Kidney capillary endothelial cell (primary cell): ENCODE measurements at places on chromosomes 4 and X.
A peak's percentile ranks its signal among the peaks of the same experiment; 100 is the strongest.

DNA sequence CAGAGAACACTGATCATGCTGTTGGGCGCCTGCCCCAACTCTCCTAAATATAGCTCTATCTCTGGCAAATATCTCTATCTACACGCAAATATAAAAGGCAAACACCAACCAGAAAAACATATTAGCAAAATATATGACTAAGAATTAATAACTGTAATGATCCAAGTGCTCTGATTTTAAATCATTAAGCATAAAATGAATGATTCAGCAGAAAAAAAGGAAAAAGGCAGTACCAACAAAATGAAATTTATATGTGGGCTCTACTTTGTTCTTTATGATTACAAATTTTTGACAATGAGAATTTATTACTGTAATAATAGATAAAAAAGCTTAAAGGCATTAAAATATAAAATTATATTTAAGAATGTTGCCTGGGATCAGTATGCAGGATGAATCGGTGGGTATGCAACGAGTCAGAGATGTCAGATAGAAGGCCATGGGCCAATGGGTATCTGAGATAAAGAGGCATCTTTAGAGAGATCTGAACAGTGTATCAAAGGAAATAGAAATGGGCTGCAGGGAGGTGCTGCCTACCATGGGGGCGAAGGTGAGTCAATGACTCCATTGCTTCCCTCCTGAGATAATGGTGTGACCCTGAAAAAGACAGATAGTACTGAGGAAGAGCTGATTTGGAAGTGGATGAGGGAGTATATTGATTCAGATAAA lies 234.8 kb downstream of the SCFD2 start:
- no peak for DNase-seq

GRCh38 chr4:188613976-188614375 lies 474.7 kb downstream of the TRIML1 start:
- no peak for DNase-seq

DNA sequence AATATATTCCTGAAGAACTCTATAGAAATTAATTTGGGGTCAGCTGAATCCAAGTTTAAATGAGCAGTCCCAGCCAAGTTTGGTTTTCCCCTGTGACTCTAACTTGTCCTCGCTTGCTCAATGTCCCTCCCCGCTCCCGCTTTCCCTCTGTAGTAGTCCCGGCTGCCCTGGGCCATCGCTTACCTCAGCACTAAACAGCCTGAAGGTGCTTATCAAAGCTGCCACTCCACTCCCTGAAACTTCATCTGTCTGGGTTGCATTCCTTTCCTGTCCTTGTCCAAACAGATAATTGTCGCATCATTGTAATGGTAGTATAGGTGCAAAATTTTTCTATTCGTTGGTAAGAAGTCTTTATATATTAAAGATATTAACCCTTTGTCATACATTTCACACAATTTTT lies 12.8 kb downstream of the SLC25A43 start:
- DNase-seq, result no peak

GRCh38 chr4:3766036-3766784 lies at the start of gene ADRA2C:
Gene ADRA2C (plus strand): TSS chr4:3766385. CDS start chr4:3766607, 222 bp downstream.
- DNase-seq, result no peak

DNA sequence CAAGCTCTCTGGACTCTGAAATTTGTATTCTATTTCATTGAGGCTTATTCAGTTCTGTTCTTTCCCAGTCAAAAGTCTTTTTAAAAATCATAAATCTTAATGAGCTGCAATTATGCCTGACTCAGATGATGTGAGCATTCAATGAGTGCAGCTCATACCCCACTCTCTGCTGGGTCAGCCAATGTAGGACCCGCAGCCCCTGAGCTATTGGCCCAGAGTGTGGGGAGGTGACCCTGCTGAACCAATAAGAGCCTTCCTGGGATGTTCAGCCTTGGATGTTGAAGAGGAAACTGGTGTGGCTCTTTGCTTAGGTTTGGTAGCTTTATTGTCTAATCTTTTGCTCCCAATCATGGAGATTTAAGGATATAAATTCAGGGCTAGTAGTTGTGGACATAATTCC lies 12.1 kb upstream of the TCEAL4 start:
- DNase-seq, result no peak

GRCh38 chr4:166823126-166823525 lies 411.2 kb downstream of the SPOCK3 start:
- no peak for DNase-seq

DNA sequence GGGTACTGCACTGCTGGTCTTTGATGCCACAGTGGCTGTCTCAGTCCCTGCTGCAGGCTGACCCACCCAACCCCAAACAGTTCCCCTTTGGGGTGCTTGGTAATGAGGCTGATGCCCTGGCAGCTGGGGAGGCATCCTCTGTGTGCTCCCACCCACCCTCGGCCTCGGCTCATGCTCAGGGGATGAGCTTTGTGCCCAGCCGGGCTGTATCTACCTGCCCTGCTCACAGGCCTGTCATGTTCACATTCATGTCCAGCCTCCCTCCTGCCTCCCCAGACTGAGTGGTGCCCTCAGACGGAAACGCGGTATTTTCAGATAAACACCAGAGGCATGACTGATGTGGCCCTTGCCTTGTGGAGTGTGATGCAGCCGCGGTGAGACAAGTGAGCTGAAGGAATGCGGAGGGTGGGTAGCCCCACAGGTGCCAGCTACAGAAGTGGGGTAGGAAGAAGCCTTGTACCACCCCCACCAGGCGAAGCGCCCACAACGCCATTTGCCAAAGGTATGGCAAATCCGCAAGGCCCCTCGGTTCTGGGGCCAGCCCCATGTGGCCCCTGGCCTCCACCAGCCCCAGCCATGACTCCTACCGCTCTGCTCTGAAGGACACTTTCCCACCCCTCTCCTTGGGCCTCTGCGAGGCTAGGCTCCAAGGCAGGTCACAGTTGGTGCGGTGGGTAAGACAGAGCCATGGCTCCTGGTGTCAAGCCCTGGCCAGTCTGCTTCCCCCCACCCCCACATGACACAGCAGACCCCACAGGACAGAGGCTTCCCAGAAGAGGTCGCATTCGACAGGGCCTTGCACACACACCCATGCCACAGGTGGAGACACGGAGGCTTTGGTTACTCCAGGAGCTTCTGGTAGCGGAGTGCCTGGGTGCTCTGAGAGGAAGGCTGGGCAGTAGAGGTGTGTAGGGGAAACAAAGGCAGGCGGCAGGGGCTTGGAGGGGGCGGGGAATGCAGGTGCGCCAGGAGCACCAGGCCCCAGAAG lies 1.8 kb upstream of the RENBP start:
- no peak for DNase-seq

DNA sequence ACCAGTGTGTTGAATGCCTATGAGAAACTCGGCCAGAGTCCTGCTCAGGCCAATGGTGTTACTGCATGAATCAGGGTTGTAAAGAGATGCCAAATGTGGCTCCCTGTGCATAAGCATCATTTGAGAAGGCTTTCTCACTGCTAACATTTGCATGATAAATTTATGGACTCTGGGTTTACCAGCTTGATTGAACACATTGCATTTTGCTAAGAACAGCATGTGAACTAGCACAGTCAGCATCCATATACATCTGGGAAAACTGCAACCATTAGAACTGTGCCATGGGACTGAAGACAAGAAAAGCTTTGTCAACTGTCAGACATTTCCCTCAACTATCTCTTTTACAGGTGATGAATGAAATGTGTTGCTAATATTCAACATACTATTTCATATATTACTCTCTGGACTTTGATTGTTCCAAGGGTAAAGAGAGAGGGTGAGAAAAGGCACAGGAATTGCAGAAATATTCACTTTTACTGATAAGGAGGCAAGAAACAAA lies 1427.4 kb upstream of the ADGRL3 start:
- no peak for DNase-seq

DNA sequence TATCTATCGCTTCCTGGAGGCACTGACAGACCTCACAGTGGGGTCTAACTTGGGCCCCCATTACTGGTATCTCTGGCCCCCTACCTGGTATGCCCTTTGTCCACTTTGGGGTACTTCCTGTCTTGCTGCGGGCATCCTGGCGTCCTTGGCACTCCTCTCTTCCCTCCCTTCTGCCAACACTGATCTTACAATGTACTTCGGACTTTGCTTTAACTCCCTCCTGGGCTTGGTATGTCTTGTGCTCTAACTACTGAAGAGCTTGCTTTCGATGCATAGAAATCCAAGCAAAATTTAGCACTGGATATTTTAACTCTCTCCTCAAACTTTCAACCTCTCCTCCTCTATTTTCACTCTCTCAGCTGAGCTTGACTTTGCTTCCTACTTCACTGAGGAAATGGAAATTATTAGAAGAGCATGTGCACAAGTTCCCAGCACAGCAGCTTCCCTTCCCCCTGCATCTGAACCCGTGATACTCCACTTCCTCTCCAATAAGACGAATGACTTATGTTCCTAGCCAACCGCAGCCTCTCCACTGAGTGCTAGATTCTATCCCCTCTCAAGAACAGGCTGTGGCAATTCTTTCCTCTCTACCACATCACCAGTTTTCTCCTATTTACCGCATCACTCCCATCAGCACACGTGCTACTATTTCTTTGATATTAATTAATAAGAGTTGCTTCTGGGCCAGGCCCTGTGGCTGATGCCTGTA lies 52.9 kb downstream of the SUPT20HL2 start:
- DNase-seq, result no peak

DNA sequence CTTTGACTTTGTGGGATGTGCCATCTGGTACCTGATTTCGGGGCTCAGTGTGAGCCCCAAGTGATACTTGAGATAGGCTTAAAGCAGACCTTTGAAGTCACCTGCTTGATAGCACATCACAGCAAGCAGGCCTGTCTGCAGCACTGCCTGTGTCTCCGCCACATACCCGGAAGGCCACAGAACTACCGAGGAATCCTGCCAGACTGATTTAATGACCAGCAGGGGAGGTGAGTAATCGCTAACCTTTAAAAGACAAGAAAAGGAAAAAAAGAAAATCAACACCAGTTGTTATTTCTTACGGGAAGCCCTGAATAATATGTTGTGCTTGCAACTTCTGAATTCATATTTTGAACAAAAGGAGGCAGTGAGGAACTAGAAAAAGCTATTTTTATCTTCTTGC lies 6.8 kb downstream of the PTCHD1 start:
- DNase-seq, result peak; percentile 15

DNA sequence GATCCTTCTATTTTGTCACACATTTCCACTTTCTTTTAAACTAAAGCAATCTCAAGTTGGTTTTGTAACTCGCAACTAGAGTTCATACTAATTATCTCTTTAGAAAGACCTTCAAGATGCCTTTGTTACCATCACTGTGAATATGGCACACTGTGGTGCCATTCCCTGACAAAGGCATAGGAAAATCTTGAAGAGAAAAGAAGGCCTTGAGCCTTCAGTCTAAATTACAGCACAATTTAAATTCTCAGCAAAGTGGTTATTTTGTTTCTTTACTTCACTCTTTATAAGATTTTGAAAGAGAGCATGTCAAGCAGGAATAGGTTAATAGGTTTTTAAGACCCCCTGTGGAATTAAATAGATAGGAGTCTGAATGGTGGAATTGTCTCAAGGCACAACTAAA lies 89.0 kb upstream of the BANK1 start:
- no peak for DNase-seq

- DNase-seq, result no peak
Measured at GRCh38 chrX:85065512-85066198, 62.0 kb downstream of the APOOL start.

- DNase-seq, result no peak
Measured at GRCh38 chr4:3116955-3117354, 42.5 kb downstream of the HTT start.

DNA sequence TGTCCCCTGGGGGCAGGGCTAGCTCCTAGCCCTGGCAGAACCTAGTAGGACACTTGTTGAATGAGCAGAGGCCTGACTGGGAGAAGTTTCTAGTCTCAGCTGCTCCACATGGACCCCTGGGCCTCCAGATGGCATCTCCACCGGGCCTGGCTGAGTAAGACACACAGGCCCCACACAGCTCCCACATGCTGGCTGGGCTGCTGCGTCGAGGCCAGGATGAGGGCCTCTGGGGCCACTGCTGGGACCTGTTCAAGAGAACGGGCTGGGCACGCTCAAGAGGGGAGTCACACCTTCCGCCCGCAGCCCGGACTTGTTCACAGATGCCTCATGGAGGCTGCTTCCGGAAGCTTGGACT lies 4.2 kb upstream of the HGFAC start:
- no peak for DNase-seq

GRCh38 chr4:7124689-7125442 lies 57.0 kb upstream of the GRPEL1 start:
- DNase-seq, result no peak

- DNase-seq, result peak; percentile 16
Measured at GRCh38 chrX:38108364-38108763, 102.0 kb downstream of the SYTL5 start.

- no peak for DNase-seq
Measured at GRCh38 chr4:6116696-6117285, 83.6 kb downstream of the JAKMIP1 start.

DNA sequence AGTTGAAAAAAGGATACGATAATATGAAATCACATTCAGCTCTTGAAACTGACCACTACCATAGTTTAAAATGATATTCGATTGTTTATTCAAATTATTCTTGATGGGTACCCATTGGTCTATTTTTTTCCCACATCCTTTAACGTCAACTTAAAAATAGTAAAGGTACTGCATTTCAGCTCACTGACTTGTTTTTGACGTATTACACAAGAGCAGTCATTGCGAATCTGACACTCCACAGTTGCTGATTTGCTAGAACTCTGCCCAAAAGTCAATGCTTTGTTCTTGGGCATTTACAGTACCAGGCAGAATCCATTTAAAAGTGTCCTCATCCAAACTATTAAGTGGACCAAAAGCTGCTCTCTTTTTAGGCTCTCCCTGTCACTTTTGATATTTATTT lies 1.2 kb upstream of the PDS5A start:
- DNase-seq, result no peak

GRCh38 chr4:79022529-79022928 lies 83.3 kb upstream of the PAQR3 start:
- no peak for DNase-seq

- no peak for DNase-seq
Measured at GRCh38 chrX:85927740-85928139, 119.6 kb downstream of the CHM start.

- DNase-seq, result no peak
Measured at GRCh38 chr4:57270346-57270745, 160.2 kb upstream of the IGFBP7 start.

GRCh38 chr4:157040405-157040804 lies 35.5 kb upstream of the GLRB start:
- DNase-seq, result no peak

GRCh38 chr4:5969336-5969735 lies 48.9 kb downstream of the C4orf50 start:
- no peak for DNase-seq

- DNase-seq, result no peak
Measured at GRCh38 chrX:82218361-82218760, 1016.5 kb downstream of the SH3BGRL start.

DNA sequence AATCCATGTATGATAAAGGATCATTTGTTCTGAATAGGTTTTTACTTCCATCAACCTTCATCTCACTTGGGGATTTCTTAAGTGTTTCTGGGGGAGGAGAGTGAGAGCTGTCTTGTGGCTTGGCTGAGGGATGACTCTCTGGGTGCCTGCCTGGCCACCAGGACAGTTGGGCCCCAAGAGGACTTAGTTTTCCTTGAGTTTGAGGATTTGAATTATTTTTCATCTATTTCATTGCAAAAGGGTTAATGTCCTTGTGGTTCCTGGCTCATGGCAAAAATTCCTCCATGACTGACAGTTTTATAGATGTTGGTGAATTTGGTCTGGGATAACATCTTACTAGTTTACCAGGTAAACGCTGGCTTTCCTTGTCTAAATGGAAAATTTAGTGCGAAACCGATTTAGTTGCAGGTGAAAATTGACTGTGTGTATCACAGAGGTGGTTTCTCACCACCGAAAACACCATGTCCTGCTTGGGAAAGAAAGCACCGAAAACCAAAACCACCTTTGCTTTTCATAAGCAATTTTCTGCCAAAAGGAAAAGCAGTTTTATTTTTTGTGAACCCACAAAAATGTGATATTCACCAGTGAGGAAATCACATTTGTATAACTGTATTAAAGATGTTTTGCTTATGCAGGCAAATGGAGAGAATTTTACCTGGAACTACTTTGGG lies 331.3 kb upstream of the SFRP2 start:
- no peak for DNase-seq
